ENCODE measurements at places on chromosomes 16 and 17.
A peak's percentile ranks its signal among the peaks of the same experiment; 100 is the strongest.

GRCh38 chr17:56810343-56810742 lies 23.4 kb downstream of the C17orf67 start:
- DNase-seq = no peak

DNA sequence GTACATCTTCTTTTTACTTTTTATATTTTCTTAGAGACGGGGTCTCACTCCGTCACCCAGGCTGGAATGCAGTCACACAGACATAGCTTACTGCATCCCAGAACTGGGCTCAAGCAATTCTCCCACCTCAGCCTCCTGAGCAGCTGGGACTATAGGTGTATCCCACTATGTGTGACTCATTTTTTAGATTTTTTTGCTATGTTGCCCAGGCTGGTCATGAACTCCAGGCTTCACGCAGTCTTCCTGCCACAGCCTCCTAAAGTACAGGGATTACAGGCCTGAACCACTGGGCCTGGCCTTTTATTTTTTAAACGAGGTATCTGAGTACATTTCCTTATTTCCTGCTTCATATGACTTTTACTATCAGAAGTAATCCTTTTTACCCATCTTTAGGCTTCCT lies 48.0 kb downstream of the GLG1 start:
- no peak for DNase-seq

DNA sequence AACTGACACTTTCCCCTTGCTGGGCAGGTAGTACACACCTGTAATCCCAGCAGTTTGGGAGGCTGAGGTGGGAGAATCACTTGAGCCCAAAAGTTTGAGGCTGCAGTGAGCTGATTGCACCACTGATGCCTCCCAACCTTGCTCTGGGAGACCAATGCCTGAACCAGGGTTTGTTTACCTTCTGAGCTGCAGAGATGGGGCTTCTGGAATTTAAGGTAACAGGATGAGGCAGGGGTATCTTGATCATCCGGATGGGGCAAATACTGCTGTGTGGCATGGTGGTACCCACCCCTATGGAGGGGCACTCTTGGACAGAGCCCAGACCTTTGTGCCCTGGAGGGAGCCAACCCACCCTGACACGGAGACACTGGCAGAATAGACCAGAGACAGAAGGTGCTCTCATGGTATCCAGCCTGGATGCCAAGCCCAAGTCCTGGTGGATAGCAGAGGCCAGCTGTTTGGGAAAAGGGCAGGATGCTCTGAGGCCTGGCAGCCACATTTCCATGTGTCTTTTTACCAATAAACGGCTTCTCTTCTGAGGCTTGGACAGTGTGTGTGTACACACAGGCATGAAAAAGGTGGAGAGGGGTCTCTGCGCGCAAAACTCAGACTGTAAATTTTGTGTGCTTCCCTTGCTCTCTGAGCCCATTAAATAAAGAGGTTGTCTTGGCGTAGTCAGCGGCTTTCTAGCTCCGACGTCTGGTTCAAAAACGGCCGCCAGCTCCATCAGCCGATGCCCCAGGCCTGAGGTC lies 4.4 kb downstream of the ZNF48 start:
- no peak for DNase-seq

GRCh38 chr17:43146649-43147048 lies 21.5 kb upstream of the BRCA1 start:
- DNase-seq = no peak

DNA sequence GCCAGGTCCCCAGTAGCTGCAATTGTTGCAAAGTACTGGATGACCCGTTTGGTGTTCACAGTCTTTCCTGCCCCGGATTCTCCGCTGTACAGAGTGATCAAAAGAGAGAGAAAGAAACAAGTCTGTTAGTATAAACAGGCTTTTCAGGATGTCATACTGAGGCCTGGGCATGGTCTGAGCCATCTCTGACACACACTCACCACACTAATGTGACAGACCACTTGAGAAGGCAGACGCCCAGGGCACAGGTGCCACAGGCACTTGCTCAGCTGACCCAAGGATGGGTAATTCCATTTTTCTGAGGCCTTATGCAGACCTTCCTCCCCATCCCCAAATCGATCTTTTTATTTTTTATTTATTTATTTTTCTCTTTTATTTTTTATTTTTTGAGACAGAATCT lies 7.5 kb downstream of the MYH3 start:
- DNase-seq = no peak

- DNase-seq = no peak
Measured at GRCh38 chr16:51532551-51532950, 381.5 kb upstream of the SALL1 start.

DNA sequence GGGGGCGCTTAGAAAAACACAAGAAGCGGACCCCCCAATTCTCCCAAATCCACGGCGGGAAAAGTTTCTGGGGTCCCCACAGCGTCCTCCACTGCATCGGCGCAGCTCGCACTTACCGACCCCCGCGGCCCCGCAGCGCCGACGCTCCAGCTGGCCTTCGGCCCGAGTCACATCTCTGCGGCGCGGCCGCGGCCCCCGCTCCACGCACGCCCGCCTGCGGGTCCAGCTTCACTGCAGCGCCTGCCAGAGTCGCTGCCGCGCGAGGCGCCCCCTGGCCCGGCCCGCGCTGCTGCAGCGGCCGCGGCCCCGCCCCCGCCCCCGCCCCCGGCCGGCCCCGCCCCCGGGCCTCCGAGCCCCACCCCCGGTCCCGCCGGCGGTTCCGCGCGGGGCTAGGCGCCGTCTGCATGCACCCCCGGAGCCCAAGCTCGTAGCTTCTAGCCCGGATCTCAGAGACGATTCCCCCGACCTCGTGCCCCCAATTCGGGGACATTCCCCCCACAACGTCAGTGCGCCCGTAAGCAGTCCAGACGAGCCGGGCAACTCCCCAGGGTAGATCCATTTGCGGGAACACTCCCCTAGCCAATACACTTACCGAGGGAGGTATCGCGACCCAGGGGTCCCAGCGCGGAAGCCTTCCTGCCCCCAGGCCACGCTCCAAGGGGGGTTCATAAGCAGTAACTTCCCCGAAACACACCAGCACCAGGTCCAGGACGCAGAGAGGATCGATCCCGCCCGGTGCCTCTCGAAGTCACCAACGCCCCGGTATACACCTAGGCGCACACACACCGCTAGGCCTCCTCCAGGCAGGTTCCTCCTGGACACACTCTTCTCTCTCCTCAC lies at the start of gene GPRC5B:
GPRC5B (minus strand) TSS at position 238 of the 840 bp plus-strand sequence. CDS start 12,003 bp downstream, outside the sequence.
- peak; percentile 74 for DNase-seq

DNA sequence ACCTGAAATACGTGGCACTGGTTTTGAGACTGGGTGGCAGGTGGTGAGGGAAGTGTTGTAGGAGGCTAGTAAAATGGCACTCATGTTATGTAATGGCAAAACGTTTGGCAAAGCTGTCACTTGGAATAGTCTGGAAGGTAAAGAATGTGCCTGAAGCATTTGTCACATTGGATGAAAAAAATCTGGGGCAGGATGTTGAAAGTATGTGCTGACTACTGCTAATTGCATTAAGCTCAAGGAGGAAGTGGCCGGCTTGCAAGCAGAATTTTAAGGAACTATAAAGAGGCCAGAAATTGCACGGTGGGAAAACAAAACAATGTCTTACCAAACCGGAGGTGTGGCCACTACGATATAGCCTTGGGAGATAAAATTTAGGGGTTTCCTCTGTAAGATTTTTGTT lies 26.6 kb upstream of the NLRP1 start:
- no peak for DNase-seq

Data from activated T-cell treated with anti-CD3 and anti-CD28 coated beads, Interleukin-2, amount 50 U/mL, for 24 hours (primary cell).